Choroid plexus epithelial cell (primary cell): ENCODE measurements at places on chromosomes 1 and 21.

GRCh38 chr1:61842863-61843514 lies 100.7 kb downstream of the PATJ start:
- DNase-seq, result peak; percentile 49

DNA sequence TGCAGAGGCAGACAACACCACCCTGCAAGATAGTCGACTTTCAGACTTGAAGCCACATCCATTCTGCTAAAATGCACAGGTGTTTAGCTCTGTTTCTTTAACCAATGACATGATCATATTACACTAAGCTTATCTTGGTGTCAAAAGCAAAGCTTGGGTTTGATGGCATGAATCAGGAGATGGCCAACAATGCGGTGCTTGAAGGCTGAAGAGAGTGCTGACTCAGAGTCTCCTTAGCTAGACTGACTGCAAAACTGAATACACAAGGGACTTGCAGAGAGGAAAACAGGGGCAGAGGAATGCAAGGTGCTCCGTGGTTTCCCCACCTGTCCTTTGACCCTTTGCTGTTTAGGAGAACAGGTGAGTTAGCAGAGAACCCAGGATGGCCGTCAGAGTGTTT lies 262.6 kb downstream of the SIPA1L2 start:
- peak; percentile 9 for DNase-seq

GRCh38 chr1:115068826-115069585 lies 20.3 kb downstream of the TSPAN2 start:
- DNase-seq, result no peak

DNA sequence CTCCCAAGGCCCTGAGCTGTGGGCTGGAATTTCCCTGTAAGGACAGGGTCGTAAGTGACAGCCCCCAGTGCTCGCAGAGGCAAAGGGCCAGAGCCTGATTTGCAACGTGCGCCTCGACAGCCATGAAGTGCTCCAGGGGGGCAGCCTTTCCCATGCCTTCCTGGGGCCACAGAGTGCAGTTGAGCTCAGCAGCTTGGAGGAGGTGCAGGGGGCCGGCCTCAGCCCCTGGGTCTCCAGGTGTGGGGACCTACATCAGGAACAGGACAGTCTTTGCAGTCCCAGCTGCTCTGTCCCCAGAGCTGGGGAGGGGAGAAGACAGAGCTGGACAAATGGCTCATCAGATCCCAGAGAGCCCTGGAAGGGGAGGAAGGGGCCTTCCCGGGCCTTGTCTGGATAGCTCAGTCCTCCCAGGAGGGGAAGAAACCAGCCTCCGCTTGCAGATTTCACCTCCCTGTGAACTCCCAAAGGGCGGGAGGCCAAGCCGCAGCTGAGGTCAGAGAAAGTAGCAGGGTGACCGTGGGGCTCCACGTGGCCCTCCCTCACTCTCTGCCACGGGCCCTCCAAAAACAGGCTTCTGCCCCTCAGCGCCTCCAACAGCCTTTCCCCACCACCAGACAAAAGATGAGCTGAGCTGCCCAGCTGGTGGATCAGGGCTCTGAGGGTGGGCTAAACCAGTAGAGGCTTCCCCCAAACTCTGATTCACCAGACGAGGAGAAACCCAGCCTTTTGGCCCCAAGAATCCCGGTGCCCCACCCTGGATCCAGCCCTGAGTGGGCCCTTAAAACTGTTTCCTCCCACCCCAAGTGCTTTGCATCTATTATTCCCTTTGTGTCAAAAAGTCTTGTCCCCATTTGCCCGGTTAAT lies 76.5 kb downstream of the DHRS3 start:
- peak; percentile 94 for DNase-seq

DNA sequence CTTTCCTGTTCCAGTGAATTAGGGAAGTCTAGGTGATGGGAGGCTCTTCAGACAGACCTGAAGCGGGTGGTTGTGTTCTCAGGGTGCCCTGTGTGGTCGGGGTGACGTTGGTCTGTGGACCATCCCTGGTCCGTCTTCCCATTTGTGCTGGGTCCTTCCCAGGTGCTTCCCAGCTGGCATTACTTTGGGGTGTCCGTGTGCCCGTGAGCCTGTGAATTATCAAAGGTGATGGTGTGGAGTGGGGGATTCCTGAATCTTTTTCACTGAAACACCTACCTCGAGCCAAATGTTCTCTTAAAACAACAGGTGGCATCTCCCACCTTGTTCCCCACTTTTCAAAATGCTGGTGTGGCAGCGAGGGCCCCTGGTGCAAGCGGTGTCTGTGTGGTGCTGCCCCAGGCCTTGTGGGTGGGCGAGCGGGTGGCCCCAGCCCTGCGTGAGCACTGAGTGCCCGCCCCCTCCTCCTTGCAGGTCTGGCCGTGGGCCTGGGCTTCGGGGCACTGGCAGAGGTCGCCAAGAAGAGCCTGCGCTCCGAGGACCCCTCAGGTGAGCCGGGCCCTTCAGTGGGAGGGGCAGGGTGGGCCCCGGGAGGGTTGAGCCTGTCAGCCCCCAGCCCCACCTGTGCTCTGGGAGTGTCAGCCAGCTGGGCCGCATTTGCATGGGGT lies 37.0 kb downstream of the COQ8A start:
- DNase-seq, result no peak
